Stimulated activated CD4-positive, alpha-beta T cell treated with anti-CD3 and anti-CD28 coated beads, Interleukin-1b, Interleukin-23, amount 100 ng/mL, for 4 hours (primary cell): ENCODE measurements at places on chromosomes 2 and 18.
A peak's percentile ranks its signal among the peaks of the same experiment; 100 is the strongest.

GRCh38 chr2:145012806-145013205 is 492.9 kb upstream of the ZEB2 start:
- DNase-seq, result no peak

DNA sequence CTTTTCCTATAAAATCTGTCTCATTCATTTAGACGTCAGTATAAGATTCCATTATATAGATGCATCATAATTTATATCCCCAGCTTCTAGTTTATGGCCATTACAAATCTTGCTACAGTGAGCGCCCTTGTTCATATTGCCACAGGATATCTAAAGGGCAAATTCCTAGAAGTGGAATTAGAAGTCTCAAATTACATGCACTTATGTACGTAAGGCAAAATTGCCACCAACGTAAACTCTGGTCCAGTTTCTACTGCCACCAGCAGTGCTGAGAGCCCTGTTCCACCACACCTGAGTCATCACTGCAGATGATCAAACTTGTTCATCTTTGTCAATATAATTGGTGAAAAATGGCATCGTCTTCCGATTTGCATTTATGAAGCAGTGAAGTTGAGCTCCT is 90.9 kb upstream of the ID2 start:
- no peak for DNase-seq

GRCh38 chr2:149744865-149745264 is 157.3 kb upstream of the MMADHC start:
- DNase-seq, result no peak

DNA sequence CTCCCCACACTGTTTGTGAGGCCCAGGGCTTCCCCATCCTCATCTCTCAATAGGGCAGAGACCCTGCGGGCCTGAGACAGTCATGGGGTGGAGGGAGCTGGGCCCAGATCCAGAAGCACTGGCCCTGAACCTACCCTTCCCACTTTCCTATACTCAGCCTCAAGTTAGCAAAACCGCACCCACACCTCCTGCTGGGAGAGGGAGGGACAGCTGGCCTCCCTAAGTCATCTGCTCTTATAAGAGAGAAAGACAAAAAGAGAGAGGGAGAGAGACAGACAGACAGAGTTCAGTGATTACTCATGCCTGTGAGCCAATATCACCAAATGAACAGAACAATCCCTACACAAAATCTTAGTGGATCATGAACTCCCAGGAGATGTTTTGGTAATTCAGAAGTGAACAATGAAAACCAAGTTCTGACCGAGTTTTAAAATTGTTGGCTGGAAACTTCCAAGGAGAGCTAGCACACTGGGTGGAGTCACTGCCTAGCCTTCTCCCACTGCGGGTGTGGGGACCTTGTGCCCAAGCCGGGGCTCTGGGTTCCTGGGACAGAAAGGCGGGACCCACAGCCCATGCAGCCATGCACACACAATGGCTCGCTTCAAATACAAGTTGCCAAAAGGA is 130.5 kb downstream of the PXDN start:
- DNase-seq, result no peak

- DNase-seq, result no peak
Observed at GRCh38 chr18:27780061-27780745, 396.7 kb downstream of the CDH2 start.

- DNase-seq, result no peak
Observed at GRCh38 chr2:179447839-179448447, 183.3 kb upstream of the SESTD1 start.

GRCh38 chr2:71410696-71411095 is 42.7 kb upstream of the DYSF start:
- DNase-seq, result no peak

DNA sequence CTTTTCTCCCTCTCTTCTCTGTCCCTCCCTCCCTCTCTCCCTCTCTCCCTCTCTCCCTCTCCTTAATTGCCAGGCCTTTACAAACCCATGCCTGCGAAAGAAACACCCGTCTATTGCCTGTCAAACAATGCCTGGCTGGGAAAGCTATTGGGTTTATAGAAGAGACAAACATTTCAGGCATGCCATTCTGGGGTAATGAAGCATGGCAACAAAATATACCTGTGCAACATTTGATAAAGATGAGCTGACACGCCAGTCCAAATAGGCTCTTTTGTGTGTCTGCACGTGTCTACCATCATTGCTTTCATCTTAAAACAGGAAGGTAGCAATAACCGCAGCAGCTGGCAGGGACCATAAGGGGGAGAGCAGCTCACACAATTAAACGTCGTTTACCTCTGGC is 282.1 kb downstream of the ZNF516 start:
- no peak for DNase-seq

- DNase-seq, result no peak
Observed at GRCh38 chr2:196977507-196977906, 51.0 kb upstream of the PGAP1 start.

DNA sequence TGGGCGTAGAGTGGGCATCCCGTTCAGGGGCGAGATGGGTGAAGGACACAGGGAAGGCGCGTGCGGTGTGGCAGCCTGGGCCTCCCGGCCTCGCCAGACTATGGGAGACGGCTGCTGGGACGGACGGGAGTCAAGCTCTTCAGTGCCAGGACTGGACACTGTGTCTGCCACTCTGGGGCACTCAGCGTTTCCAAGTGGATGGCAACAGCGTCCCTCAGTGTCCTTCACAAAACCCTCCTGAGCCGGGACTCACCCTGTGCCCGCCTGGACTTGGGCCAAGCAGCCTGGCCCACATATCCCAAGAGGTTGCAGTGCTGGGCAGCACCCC is 16.3 kb upstream of the BOK start:
- DNase-seq, result no peak

GRCh38 chr2:157476953-157477709 is 33.2 kb upstream of the CYTIP start:
- DNase-seq, result no peak

- no peak for DNase-seq
Observed at GRCh38 chr2:8309131-8309530, 372.7 kb upstream of the ID2 start.

GRCh38 chr2:14678761-14679160 is 46.2 kb downstream of the LRATD1 start:
- DNase-seq, result no peak

DNA sequence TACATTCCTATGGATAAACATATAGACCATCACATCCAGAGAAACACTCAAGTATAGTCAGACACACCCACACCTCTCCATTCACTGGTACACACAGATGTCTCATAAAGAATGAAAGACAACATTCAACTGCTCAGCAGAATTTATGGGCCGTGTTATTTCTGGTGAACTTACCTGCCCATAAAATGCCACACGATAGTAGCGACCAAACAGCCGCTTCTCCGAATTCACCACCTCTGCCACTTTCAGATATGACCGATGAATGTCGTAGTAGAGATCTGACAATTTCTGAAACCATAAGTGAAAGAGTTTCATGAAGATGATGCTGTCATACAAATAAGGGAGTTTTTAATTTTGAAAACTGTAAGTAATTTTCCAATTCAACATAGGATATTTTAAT is 70.7 kb upstream of the CCDC195 start:
- no peak for DNase-seq

- no peak for DNase-seq
Observed at GRCh38 chr2:71151620-71152019, 21.2 kb downstream of the MPHOSPH10 start.

GRCh38 chr2:64988420-64989125 is 626 bp upstream of the SLC1A4 start:
- DNase-seq, result peak; percentile 32
